NCI-H524 treated with DMSO at 0.1 percent for 48 hours (cell line): ENCODE measurements at places on chromosomes 7 and 10.

DNA sequence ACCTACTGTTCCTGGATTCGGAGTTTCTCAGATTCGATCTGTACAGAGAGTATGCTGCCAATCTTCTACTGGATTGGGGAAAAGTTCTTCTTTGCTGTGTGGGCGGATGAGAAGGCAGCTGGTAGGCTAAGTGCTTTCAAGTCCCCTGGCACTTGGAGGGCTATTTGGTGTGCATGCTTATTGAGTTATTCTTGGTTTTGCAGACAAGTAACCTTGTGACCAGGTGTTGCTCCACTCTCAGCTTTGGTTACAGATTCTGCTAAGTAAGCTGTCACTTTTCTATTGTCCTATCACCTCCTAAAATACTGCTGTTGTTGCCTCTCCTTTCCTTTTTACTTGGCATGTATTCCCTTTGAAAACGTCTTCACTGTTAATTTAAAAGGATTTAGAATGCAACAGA is 1375.1 kb upstream of the LRRTM3 start:
- no peak for DNase-seq

GRCh38 chr7:21967598-21968003 is 21.9 kb upstream of the CDCA7L start:
- DNase-seq, result no peak

DNA sequence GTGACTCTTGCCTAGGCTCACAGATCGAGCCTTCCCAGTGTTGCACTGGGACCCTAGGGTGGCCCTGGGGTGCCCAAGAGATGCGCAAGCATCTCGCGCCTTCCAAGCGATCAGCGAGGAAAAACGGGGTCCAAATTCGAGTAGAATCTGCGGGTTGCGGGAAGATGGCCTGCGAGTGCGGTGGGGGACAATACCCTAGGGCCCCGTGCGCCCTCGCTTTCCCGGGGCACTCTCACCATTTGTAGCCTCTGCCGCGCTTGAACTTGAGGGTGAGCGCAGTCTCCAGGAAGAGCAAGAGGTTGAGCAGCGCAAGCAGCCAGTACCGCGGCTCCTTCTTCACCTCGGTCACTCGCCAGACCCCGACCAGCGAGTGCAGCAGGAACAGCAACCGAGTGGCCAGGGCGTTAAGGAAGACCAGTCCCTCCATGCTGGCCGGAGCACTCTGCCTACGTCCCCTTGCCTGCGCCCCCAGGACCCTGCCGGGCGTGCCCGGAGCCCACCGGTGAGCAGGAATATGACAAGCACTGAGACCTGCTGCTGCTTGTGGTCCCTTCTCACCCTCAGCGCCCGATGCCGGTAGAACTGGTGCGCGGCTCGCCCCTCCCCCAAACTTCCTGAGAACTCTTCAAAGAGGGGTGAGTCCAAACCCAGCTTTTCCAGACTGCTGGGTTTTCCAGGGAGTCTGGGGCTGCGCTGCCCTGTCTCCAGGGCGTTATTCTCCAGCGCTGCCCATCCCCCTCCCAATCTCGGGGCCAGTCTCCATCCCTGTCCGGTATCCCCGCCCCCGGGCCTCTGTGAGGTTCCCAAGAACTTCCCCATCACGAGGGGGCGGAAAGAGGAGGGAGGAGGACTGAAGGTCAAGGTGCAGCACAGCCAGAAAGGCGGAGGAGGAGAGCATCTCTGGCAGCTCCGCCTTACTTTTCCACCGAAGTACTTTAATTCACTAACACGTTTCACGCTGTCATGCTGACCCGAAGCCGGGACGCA is at the start of gene TMEM26:
TSS of gene TMEM26 (minus strand) at position 727 of the 987 bp plus-strand sequence. CDS start at position 427, 300 bp downstream.
- no peak for DNase-seq

GRCh38 chr10:45302573-45302972 is 12.8 kb downstream of the OR13A1 start:
- DNase-seq, result no peak

DNA sequence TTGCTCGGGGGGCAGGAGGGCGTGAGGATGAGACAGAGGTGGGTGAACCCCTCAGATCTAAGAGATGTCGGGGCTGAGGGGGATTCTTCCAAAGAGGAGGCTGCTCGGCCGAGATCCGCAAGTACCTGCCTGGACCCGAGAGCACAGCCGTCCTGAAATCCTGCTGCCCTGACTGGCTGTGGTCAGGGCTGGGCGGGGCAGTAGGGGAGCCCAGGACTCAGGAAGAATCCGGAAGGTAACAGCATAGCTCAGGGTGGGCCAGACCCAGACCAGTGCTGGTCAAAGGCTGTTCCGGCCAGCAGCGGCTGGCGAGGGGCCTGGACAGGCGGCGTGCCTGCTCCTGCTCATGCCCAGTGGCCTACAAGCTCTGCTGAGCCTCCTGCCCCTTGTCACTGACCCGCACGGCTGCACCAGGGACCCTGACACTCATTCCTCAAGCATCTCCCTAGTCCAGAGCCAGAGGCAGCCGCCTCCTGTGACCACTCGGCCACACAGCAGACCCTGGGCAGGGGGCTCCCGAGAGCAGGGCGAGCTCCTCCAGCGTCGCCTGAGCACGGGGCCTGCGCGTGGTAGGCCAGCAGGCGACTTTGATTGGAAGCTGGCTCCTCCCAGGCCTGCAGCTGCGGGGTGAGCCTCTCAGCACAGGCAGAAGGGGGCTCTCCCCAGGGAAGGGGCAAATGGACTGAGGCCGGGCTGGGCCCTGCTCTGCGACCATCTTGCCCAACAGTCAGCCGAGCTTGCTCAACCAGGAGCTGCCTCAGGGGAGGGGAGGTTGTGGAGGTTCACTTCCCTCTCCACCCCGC is 3.1 kb upstream of the ADAP1 start:
- no peak for DNase-seq

GRCh38 chr7:41133690-41134299 is 569.1 kb downstream of the INHBA start:
- no peak for DNase-seq

DNA sequence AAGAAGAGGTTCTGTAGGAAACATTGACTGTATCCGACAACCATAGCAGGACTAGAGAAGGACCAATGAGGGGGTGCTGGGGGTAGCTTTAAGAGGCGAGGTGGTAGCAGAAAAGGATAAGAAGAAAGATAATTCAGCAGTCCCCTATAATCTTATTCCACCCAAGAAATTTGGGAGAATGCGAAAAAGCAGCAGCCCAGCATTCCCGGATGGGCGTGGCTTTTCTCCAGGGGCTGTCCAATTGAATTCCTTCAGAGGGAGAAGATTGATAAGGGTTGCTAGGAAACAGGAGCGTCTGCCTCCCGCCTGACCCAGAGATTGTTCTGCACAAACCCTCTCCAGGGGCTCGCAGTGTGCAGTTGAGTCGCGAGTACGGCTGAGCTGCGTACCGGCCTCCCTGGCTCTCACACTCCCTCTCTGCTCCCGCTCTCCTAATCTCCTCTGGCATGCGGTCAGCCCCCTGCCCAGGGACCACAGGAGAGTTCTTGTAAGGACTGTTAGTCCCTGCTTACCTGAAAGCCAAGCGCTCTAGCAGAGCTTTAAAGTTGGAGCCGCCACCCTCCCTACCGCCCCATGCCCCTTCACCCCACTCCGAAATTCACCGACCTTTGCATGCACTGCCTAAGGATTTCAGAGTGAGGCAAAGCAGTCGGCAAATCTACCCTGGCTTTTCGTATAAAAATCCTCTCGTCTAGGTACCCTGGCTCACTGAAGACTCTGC is at the start of gene GRM3:
TSS of gene GRM3 (plus strand) at position 349 of the 721 bp plus-strand sequence. CDS start 121,237 bp downstream, outside the sequence.
- DNase-seq, result peak; percentile 39

DNA sequence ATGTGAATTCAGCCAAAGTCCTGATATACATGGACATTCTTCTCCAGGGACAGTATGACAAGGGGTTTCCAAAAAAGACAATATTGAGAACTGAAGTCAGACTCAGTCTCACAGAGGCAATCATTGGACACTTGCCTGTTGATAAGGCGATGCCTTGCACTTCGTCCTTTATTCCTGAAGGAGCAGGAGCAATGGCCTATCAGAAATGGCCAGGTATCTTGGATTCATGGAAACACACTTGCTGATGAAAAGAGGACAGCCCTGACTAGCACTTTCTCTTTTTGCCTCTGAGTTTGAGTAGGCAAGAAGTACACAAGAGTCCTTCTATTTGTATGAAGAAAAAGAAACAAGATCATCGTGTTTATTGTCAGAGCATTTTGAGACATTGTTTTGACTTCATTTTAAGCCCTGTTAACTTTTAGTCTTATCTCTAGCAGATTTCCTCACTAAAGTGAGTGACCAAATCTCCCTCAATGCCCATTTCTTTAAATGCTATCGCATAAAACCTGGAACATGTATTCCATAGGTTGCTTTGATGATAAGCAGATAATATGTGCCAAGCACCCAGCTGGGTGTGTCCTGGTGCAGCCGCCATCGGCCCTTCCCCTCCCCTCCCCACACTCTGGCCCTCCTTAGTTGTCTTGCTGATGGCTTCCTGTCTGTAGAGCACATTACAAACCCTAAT is 26.6 kb downstream of the ST8SIA6 start:
- no peak for DNase-seq

GRCh38 chr7:73901231-73901822 is 40.4 kb downstream of the TMEM270 start:
- no peak for DNase-seq

- no peak for DNase-seq
Measured at GRCh38 chr7:84060760-84061261, 133.8 kb downstream of the SEMA3A start.

- DNase-seq, result no peak
Measured at GRCh38 chr10:15487376-15487775, 116.3 kb upstream of the FAM171A1 start.

DNA sequence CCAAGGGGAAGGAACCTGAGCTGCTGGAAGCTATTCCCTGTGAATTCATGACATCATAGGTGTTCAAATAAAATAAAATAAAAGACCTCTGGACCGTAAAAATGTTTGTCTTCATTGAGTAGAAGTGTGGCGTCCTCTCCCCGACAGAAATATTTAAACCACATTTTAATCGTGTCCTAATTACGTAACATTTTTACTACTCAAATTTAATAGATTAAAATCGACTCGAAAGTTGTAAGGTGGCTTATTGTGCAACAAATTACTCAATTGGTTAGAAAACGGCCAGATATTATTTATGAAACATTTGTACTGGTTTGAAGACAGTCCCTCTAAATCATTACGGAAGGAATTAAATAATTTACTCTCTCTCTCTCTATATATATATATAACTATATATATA is 15.5 kb upstream of the NCAPG2 start:
- DNase-seq, result no peak

GRCh38 chr7:139682136-139683013 is 95.4 kb downstream of the HIPK2 start:
- no peak for DNase-seq

DNA sequence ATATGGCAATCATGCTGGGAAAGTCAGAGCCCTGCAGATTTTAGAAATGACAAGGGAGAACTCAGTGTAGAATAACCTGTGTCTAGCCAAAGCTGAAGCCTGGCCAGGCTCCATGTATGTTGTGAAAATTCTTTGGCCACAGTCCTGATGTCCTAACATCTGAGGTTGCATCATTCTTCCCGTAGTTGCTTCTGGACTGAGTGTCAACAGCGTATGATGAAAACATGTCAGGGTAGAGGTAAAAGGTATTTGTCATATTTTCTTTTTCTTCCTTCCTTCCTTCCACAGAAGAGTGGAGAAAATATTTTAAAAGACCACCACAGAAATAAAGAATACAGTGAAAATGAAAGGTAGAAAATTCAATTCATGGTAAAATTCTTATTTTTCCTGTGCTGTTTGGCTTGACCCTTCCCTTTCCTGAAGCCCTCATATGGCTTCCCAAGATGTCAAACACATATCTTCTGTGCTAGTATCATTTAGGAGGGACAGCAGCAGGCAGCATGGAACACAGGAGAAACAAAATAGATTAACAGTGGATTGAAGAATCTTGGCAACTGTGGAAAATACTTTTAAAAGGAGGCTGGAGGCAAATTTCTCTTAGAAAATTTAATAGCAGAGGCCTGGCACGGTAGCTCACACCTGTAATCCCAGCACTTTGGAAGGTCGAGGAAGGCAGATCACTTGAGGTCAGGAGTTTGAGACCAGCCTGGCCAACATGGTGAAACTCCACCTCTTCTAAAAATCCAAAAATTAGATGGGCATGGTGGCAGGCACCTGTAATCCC is 18.9 kb upstream of the NRBF2 start:
- DNase-seq, result no peak

DNA sequence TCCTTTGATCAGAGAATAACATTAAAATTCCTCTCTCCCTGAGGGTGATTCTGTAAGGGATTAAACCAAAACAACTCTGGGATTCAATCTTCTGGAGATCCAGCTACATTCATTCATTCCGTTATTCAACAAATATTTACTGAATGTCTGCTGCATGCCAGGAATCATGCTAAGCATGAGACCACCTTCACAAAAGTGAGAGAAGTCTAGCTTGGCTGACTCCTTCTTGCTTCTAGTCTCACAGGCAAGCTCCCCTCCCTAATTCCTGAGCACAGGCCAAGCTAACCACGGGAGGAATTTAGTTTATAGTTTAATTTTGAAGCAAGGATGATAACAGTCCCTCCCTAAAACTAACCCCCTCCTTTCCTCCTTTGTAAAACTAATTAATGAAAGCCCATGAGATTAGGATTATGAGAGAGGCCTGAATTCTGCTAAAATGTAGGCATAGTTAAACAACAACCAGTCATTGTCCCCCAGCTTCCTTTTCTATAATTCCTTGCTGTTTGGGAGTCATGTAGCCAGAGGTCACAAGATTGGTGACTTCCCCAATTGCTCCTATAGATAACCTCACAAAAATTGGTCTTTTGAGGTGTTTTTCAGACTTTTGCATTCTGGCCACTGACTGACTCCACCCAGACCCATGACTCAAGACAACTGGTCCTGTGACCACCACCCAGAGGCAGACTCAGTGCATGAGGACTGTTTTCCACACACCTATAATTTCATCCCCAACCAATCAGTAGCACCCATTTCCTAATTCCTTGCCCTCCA is 113.5 kb downstream of the ITGB8 start:
- no peak for DNase-seq

DNA sequence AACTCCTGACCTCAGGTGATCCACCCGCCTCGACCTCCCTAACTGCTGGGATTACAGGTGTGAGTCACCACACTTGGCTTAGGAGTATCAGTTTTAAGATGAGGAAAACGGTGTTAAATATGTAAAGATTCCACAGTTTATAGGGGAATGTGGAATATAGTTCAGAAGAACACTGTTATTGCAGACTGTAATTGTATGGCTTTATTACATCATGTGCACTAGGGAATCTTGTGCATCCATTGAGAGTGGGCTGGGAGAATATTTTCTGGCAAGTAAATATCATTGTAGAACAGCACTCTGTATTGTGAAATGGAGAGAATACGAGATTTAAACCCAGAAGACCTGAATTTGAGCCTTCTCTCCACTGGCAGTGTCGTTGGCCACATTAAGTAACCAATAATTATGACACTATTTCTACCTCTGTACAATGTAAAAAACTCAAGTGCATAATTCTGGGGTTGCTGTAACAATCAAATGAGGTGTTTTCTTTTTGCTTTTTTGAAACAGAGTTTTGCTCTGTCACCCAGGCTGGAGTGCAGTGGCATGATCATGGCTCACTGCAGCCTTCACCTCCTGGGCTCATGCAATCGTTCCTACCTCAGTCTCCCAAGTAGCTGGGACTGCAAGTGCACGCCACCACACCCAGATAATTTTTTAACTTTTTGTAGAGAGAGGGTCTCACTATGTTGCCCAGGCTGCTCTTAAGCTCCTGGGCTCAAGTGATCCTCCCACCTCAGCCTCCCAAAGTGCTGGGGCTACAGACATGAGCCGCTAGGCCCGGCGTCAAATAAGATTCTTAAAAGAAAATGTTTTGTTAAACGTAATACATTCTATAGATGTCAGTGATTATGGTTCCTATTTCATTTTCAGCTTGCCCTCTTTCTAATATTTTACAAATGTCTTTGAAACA is 12.0 kb upstream of the PARD3 start:
- no peak for DNase-seq
